ENCODE measurements at places on chromosomes 5 and 9. TPM values are rescaled to one million over a fixed set of nuclear protein-coding genes. Genes with fewer than 3 reads are reported as not detected.

- DNase-seq = peak; percentile 26
These were observed 1138.2 kb downstream of the TAF11L14 start for GRCh38 chr5:18772475-18772874.

GRCh38 chr9:99299211-99300102 lies 77.4 kb downstream of the SEC61B start:
- no peak for DNase-seq

DNA sequence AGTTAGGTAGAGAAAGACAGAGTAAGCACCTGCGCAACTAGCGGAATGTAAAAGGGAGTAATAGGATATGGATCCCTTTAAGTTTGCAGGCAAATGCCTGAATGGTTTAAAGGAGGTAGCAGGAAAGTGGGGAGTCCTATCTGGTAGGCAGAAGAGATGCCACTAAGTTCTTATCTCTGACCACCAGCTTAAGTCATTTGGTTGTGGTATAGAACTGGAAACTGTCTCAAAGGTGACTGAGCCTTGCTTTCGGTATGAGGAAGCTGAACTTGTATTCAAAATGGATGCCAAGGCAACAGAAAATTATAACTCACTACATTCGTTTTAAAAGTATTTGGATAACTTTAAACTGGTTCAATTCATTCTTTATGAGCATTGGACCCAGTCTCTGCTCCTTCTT lies 475.6 kb downstream of the DMRTA1 start:
- DNase-seq = no peak

GRCh38 chr9:8772302-8772701 lies 972.7 kb upstream of the DMAC1 start:
- no peak for DNase-seq

DNA sequence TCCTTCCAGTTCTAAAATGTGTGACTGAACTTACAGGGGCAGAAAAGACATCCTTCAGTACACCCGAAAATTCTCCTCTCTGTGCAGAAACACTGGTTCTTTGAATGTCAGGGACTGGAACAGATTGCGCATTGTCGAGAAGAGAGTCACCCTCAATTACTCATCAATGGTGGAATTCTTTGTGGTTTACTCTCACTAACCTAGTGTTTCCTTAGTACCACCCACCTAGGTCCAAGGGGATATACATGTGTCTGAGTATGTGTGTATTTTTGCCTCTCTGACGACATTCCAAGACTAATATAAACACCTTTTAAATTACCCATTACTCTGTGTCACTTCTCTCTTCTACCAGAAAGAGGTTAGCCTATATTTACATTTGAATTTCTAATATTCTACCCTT lies 660.8 kb downstream of the TLE1 start:
- DNase-seq = no peak

DNA sequence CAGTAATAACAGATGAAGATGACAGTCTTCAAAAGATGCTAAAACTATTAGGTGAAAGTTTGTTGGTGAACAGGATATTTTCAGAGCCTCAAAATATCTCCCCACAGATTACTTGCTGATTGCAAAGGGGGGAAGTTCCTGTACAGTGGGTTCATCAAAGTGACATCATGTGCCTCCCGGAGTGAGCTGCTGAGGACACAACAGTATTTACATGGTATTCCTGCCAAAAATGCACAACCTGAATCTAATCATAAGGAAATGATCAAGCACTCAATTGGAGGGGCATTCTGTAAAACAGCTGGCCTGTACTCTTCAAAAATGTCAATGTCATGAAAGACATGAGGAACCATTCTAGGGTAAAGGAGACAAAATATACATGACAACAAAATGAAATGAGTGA lies 18.9 kb upstream of the GLIS3 start:
- no peak for DNase-seq

DNA sequence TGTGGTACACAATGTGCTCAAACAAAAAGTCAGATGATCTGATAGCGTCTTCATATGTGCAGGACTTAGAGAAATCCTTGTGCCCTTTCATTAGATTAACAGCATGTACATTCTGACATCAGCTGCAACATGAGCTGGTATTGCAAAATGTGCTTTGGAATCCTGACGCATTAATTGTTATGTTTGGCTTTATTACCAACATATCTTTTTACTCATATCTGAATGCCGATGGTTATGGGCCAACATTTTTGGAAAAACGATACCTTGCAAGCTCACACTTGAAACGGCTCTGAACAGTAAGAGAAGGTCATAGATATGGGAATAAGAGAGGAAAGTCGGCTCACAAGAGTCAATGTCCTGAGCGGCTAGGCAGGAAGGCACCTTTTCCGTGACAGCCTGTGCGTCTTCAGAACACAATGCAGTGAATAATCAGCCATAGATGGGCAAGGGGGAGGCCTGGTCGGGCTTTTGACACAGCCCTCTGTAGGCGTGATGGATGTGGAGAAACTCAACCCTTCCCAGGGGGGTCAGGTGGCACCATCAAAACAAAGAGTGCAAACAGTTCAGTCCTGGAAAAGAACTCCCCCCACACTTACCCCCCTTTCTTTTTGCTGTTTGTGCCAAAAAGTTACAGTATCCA lies 36.4 kb upstream of the GAS1 start:
- DNase-seq = no peak

GRCh38 chr5:13865312-13865711 lies 79.2 kb downstream of the DNAH5 start:
- no peak for DNase-seq

- no peak for DNase-seq
These were observed 199.2 kb downstream of the TRIO start for GRCh38 chr5:14342306-14342705.

OTULINL gene
- 3.3 TPM for total RNA-seq

RNF224 gene
- total RNA-seq = not detected

NEUROG1 gene
- total RNA-seq = not detected

TMEFF1 gene
- not detected for total RNA-seq

GAS1 gene
- total RNA-seq = 29.1 TPM

UBE2R2 gene
- total RNA-seq = 31.4 TPM

IL4 gene
- total RNA-seq = not detected

ZDHHC11B gene
- total RNA-seq = 8.9 TPM

NPDC1 gene
- total RNA-seq = 72.1 TPM

CTXN3 gene
- total RNA-seq = not detected

IL3 gene
- not detected for total RNA-seq
